ENCODE measurements at places on chromosomes 3 and 15. TPM values are rescaled to one million over a fixed set of nuclear protein-coding genes. Genes with fewer than 3 reads are reported as not detected.
A peak's percentile ranks its signal among the peaks of the same experiment; 100 is the strongest.

Gene CHRFAM7A
- 3.2 TPM for polyA plus RNA-seq

Gene PLSCR5
- polyA plus RNA-seq: 0.10 TPM

Gene AQP9
- 0.27 TPM for polyA plus RNA-seq

Gene DUOXA2
- polyA plus RNA-seq: not detected

Gene CASR
- polyA plus RNA-seq: 1.9 TPM

GRCh38 chr15:68186671-68187397 lies 18.3 kb downstream of the CALML4 start:
- no peak for DNase-seq

DNA sequence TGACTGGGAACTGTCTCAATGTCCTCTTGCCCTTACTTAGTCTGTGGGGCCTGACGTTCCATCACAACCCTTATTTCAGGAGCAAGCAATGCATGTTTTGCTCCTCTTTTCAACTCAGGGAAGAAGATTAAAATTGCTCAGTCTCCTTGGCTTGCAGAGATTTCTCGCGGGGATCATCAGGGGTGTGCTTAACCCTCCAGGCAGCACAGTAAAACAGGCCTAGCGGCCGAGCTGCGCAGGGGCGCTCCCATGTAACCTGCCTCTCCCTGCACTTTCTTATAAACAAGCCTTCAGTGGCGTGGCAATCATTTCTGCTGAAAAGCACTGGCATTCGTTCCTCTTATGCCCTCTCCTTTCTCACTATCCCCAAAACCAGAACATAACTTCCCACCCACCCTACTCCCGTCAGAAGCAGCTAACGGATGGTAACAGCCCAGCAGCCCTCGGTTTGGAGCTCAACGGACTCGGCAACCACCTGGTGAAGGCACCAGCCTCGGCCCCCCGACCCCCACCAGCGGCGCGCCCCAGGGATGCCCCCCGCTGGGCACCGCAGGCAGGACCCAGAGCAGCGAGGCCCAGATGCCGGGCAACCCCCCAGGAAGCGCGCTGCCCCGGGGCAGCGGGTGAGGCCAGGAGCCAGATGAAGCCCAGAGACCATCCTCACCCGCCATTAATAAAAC lies 1.1 kb downstream of the MCF2L2 start:
- no peak for DNase-seq

- DNase-seq: peak; percentile 54
Measured at GRCh38 chr15:92097474-92098178, 244.1 kb downstream of the SLCO3A1 start.

DNA sequence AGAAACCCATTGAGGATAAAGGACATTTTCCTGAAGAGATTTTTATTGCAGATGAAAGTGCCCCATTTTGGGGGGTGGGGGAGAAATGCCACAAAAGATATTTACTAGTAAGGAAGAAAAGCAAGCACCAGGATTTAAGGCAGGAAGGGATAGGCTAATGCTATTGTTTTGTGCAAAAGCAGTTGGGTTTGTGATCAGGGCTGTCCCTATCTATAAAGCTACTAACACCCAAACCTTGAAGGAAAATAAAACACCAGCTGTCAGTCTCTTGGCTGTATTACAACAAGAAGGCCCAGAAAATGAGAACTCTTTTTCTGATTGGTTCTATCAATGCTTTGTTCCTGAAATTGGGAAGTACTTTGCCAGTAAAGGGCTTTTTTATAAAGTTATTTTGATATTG lies 56.0 kb downstream of the CD200 start:
- DNase-seq: no peak

DNA sequence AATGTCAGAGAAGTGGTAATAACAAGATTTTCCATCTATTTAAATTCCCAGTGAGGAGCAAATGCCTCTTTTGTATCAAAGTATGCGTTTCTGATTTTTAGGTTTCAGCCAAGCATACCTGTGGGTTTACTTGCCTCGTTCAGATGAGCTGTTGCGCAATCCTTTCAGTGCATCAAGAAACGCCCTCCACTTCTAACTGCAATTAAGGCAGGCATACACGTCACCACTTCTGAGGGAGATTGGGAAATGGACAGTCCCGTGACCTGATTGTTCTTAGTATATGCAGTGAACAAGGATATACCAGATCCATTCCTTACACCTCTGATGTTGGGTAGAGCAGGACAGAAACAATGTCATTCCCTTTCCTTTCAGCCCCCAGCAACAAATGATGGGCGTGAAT lies 219.0 kb downstream of the ITPR1 start:
- peak; percentile 96 for DNase-seq

GRCh38 chr3:188439080-188439479 lies 285.1 kb downstream of the LPP start:
- DNase-seq: no peak

- DNase-seq: no peak
Measured at GRCh38 chr15:43209059-43209824, 11.6 kb downstream of the EPB42 start.

GRCh38 chr3:114405202-114405990 lies 111.6 kb downstream of the TIGIT start:
- DNase-seq: no peak

DNA sequence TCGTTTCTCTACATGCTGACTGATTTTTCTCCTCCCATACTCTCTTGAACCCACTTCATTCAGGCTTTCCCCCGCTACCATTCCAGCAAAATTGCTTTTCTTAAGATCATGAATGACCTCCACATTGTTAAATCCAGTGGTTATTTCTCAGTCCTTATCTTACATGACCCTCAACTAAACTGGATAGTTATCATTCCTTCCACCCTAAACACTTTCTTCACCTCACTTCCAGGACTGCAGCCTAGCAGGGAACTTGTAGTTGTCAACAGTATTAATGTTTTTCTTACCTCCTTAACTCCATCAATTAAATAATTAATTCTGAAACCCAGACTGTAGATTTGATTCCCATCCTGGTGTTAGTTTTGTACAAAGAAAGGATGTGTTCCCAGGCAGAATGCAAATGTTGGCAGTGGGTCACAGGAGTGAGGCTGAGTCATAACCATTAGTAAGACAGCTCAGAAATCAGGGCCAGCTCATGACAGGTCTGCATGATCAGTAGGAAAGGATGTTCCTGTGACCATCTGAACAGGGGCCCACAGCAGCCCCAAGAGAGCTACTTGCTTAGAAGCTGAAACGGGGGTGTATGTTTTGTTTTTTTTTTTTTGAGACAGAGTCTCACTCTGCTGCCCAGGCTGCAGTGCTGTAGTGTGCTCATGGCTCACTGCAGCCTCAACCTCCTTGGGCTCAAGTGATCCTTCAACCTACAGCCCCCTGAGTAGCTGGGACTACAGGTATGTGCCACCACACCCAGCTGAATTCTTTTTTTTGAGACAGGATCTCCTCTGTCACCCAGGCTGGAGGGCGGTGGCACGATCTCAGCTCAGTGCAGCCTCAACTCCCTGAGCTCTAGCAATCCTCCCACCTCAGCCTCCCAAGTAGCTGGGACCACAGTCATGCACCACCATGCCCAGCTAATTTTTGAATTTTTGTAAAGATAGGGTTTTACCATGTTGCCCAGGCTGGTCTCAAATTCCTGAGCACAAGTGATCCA lies 9.1 kb downstream of the BCL2L10 start:
- DNase-seq: peak; percentile 35

GRCh38 chr15:87874896-87875711 lies 381.4 kb downstream of the NTRK3 start:
- DNase-seq: peak; percentile 12

GRCh38 chr3:72594615-72595215 lies 253.5 kb downstream of the SHQ1 start:
- DNase-seq: no peak

- DNase-seq: no peak
Measured at GRCh38 chr3:30518872-30519271, 87.5 kb upstream of the TGFBR2 start.

Data from large intestine (tissue), 12 donors.